ENCODE measurements at places on chromosomes 16 and 17.
A peak's percentile ranks its signal among the peaks of the same experiment; 100 is the strongest.

DNA sequence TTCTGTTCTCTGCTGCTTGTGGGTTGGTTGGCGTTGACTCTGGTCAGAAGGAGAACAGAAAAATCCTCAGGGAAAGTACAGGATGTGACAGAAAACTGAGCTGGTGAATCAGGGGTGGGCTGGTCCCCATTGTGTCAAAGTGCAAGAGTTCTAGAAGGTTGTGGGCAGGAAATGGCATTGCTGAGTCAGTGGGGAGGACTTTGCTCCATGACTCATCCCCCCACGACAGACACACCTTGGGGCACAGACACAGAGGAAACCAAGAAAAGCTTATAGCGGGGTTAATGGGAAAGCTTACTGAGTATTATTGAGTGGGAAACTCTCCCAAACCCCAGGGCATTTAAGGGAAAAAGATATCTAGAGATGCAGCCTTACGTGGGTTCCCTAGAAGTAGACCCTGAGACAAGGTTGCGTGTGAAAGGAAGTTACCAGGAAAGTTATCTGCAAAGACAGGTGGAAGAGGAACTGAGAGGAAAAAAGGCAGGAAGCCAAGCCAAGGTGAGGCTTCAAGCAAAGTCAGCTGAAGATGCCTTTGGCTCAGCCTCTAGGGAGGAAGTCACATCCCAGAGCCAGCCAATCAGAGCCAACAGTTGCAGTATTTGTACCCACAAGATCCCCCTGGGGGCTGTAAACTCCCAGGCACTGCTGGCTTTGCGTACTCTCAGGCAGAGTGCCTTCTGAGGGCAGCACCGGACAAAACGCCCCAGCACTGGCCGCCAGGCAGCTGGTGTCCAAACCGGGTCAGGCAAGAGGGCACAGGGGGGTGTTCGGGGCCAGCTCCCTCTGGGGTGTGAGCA lies 86.4 kb downstream of the FOXL1 start:
- peak; percentile 10 for DNase-seq

GRCh38 chr17:72039490-72039889 lies 81.3 kb upstream of the SOX9 start:
- DNase-seq = no peak

GRCh38 chr16:57643147-57643874 lies 14.9 kb downstream of the ADGRG1 start:
- DNase-seq = no peak

DNA sequence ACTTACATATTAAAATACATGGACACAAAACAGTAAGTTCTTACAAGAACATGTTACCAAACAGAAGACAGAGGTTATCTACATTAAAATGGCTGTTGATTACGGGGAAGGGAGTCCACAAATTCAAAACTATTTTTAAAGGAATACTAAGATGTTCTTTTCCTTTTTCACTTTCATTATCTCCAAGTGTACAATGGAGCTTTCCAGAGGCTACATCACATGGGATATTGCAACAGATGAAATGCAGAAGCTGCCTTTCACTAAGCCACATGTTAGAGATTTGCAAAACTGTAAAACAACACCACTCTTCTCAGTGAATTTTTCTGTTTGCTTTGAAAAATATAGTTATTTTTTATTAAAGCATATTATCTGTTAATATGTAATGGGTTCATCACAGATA lies 53.6 kb downstream of the XPO6 start:
- DNase-seq = no peak

DNA sequence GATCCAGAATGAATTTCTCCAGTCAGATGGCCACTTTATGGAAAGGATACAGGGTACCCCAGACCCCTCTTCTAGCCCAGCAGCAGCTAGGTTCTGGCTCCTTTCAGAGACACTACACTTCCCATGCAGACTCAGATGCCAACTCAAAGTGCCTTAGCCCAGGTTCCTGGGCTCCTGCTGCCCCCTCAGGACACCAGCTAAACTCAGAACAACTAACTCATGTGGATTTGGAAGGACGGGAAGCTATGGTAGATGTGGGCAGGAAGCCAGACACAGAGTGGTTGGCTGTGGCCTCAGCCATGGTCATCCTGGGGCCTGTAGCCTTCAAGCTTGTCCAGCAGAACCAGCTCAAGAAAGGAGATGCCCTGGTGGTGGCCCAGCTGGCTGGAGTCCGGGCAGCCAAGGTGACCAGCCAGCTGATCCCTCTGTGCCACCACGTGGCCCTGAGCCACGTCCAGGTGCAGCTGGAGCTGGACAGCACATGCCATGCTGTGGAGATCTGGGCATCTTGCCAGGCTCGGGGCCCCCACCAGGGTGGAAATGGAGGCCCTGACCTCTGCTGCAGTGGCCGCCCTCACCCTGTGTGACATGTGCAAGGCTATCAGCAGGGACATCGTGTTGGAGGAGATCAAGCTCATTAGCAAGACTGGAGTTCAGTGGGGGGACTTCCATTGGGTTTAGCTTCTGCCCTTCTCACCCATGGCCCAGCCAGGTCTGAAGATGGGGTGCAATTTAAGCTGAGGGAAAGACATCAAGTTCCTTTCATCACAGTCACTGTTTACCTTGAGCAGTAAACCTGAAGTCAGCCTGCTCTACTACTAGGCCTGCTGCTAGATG lies 111.8 kb downstream of the N4BP1 start:
- DNase-seq = no peak

DNA sequence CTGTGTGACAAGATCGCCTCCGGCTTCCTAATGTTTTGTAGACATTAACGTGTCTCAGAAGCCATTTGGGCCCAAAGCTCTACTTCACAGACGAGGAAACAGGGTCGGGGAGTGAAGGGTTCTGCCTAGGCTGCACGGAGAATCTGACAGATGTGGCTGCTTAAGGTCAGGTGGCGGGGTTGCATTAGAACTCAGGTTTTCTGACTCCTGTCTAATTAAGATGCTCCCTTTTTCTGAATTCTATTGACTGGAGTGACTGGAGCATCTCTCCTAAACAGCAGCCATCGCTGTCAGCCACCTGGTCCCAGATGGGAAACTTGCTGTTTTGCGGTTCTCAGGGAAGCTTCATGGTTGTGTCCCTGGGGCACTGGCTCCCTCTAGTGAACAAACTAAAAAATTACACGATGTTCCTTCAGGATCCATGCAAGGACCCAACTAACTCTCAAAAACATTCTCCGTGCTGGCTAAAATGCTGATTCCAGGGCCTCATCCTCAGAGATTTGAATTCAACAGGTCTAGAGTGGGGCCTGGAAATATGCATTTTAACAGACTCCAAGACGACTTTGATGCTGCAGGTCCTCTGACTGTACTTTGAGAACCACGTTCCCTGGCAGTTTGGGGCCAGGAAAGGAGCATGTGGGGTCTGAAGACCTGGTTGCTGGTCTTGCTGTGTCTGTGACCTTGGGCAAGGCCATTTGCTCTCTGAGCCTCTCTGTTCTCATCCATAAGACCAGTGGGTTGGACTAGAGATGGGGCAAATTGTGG lies 117.4 kb downstream of the IRF8 start:
- DNase-seq = no peak

DNA sequence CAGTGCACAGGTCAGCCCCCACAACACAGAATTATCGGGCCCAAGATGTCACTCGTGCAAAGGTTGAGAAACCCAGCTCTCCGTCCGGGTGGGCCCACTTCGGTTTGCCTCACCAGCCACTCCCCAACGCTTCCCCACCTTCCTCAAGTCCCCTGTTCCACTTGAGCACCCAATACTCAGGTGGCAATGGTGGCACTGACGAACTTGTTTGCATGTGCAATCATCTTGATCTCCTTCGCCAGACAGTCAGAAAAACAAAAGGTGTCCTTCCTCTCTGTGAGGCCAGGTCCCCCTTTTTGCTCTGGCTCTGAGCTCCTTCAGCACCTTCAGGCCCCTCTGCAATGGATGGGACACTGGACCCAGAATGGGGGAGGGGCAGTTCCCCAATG lies 3.7 kb downstream of the GGA2 start:
- DNase-seq = no peak

GRCh38 chr17:56130026-56130425 lies 23.2 kb upstream of the ANKFN1 start:
- no peak for DNase-seq

DNA sequence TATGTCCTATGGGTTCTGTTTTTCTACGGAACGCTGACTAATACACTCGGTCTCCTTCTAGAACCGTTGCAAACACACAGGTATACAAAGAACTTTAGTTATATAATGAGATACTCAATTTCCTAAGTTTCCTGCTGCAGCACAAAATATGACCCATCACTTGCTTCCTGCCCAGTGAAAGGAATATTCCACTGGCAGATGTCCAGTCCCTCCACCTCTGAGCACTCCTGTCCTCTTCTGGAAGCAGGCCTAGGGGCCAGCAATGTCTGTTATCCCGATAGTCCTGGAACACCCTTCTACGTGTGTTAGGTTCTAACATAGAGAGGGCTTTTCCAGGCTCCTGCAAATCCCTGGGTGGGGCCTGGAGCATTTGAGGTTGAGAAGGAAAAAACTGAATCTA lies 32.7 kb downstream of the ADAMTS18 start:
- no peak for DNase-seq

GRCh38 chr17:59257101-59257500 lies 36.8 kb downstream of the GDPD1 start:
- DNase-seq = no peak

- no peak for DNase-seq
Observed at GRCh38 chr16:87047221-87048037, 269.8 kb downstream of the C16orf95 start.

DNA sequence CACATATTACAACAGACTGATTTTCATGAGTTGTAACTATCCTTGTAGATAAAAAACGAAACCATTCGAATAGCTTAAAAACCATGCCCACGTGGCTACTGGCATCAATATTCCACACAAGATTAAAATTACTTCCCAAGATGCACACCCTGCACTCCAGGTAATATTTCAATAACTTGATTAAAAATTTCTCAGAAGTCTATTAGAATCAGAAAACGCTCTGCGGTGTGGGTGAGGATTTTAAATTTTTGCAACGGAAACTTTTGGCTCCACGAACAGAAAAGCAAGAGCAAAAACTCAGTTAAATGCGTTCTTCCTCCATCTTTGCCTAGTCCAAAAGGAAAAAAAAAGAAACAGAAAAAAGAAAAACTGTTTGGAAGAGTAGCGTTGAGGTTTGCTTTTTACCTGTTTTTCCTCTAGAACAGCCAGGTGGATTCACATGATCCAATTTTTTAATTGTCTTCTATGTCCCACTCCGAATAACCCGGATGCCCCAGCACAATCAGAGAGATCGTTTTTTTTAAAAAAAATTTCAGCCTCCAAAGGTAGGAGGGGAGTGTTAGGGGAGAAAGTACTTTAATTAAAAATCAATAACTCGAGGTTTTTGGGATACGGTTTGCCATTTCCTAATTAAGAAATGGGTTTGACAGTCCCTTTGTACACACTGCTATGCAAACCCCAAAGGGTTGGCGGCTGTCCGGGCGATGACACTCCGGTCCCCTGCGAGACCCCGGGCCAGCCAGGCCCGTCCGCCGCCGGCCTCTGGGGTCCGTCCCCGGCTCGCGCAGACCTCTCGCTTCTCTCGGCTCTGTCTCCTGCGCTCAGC lies 708 bp upstream of the NFAT5 start:
- DNase-seq = no peak

DNA sequence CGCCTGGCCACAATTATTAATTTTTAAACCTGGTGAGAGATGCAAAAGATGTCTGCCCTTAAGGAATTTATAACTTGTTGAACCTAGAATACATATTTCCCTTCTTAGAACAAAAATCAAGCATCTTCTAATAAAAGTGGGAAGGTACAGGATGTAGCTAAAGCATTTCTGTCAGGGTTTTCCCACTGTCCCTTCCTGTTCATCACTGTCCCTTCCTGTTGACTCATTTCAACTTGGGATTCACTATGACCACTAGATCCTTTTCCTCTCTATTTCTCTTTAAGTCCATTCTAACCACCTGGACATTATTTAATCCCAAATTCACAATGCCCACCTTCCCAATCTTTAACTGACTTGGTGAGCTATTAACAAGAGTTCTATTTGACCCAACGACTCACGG lies 33.9 kb upstream of the CDRT4 start:
- DNase-seq = no peak

GRCh38 chr16:27238016-27238587 lies 30.5 kb downstream of the NSMCE1 start:
- DNase-seq = no peak

- DNase-seq = no peak
Observed at GRCh38 chr17:9350080-9350479, 225.5 kb downstream of the STX8 start.

DNA sequence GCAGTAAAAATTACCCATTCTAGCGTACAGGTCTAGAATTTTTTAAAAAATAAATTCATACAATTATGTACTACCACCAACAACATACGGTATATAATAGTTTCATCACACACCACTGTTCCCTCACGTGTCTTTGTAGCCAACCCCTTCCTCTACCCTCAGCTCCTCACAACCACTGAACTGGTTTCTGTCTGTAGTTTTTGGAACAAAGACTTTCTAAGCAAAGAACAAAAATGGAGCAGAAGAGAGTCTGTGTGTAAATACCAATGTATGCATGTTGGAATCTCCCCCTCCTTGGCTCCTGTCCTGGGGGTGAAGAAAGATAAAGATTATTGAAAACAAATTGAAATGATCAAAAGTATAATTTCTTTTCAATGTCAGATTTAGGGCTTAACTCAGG lies 31.9 kb upstream of the CCR7 start:
- DNase-seq = no peak

GRCh38 chr17:66301367-66301863 lies 998 bp upstream of the PRKCA start:
- DNase-seq = no peak

GRCh38 chr16:81855552-81856153 lies 76.6 kb downstream of the PLCG2 start:
- DNase-seq = no peak

DNA sequence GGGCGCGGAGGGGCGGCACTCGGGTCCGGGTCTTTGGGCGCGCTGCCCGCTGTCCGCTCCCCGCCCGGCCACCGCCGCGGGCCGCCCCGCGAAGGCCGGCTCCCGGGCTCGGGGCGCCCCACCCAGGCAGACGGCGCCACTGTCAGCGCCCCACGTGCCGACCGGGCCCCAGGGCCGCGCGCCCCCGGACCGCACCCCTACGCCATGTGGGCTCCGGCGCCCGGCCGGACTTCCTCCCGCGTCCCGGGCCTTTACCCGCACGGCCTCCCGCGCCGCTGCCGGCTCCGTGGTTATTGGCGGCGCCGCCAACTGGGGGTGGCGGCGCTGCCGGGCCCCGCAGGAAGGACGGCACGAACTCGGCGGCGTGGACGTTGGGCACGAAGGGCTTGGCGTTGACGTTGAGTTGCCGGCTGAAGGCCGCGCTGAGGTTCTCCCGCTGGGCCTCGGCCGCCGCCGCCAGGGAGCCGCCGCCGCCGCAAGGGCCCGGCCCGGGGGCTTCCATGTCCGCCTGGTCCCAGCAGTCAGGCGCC lies 577 bp downstream of the GSPT1 start:
- DNase-seq = peak; percentile 47

DNA sequence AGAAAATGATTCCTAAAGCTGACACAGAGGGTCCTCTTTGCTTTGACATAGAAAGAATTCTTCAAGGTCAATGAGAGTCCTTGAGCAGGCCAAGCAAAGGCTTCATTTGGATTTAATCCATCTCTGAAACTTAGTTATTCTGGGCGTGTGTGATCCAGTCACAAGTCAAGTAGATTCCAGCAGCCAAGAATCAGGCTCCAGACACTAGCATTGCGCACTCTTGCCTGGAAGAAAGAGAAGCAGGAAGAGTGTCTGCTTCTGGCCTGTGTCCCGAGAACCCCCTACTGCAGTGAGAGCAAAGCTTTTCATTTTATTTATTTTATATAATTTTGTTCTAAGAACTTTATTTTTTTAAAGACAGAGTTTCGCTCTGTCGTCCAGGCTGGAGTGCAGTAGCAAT lies 88.2 kb upstream of the CACNG5 start:
- DNase-seq = no peak

GRCh38 chr17:42980766-42981397 lies 517 bp downstream of the RUNDC1 start:
- peak; percentile 24 for DNase-seq

All from T-helper 2 cell (primary cell).